ENCODE measurements at places on chromosomes 4 and X.

- no peak for DNase-seq
Measured at GRCh38 chr4:55184600-55185523, 59.5 kb upstream of the KDR start.

DNA sequence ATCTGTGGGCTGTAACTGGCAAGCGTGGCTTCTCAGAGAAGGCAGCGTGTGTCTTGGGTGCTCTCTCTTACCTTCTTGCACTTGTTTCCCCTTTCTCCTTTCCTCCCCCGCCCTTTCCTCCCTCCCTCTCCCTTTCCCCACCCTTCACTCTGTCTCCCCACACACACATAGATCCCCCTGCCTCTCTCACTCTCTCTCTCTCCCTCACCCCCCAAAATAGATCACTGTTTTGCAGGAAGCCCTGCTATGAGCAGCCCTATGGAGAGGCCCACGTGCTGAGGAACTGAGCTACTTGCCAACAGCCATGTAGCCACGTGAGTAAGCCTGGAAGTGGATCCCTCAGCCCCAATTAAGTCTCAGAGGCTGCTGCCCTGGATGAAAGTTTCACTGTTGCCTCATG, 4.3 kb upstream of the PNMA6E start:
- no peak for DNase-seq

DNA sequence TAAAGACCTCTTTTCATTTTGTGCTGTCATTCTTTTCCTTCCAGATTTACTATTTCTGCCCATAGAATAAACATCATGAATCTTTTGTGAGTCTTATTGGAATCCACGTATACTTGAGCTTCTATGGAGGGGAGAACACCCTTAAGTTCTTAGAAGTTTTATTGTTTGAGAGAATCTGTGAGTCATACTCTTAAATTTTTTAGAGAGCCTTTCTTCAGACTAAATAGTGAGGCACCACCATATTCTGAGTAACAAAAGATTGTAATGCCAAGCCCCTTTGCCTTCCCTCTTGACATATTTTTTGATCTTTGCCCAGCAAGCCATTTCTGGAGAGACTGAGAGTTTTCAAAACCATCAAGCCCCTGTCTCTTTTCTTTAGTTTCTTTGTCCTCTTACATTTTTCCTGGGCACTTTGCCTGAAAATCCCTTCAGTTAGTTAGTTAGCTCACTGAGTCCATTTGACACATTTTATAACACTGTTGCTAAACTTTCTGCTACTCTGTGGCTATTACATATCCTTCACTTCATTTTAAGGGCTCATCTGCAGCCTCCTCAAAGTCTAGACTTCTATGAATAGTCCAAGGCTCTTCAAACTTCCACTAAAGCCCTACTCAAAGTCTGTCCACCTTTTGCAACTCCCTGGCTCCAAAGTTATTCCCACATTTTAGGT, 65.3 kb upstream of the NDUFC1 start:
- DNase-seq = no peak

DNA sequence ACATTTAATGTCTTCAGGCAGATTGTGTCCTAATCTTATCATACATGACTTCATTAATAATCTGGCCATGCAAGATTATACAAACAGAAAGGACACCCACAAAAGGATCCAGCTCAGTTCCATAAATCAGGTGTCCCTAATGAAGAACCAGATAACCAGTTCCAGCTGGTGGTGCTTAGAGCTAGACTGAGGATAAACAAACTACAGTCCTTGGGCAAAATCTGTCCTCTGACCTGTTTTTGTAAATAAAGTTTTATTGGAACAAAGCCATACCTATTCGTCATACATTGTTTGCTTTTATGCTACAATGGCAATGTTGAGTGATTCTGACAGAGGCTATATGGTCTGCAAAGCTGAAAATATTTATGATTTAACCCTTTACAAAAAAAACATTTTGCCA, 199.5 kb downstream of the MID1IP1 start:
- DNase-seq = no peak

- DNase-seq = no peak
Measured at GRCh38 chrX:97494756-97495372, 611.2 kb downstream of the RPA4 start.

GRCh38 chrX:72002875-72003274, 92.2 kb downstream of the NHSL2 start:
- no peak for DNase-seq

DNA sequence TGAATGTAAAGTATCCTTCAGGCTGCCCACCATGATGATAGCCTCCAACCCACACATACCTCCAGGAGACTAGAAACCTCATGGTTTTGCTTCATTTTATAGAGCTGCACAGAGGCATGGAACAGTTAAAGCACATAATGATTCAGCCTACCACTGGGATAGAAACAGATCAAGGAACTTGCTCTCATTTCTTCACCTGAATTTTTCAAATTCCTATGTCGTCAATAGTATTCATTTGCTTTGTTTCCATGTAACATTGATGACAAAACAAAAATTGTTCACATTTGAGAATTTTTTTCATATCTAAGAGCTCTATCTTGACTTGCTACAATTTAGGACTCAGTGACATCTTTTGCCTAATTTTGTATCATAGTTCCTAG, 51.5 kb upstream of the ATOH1 start:
- no peak for DNase-seq

DNA sequence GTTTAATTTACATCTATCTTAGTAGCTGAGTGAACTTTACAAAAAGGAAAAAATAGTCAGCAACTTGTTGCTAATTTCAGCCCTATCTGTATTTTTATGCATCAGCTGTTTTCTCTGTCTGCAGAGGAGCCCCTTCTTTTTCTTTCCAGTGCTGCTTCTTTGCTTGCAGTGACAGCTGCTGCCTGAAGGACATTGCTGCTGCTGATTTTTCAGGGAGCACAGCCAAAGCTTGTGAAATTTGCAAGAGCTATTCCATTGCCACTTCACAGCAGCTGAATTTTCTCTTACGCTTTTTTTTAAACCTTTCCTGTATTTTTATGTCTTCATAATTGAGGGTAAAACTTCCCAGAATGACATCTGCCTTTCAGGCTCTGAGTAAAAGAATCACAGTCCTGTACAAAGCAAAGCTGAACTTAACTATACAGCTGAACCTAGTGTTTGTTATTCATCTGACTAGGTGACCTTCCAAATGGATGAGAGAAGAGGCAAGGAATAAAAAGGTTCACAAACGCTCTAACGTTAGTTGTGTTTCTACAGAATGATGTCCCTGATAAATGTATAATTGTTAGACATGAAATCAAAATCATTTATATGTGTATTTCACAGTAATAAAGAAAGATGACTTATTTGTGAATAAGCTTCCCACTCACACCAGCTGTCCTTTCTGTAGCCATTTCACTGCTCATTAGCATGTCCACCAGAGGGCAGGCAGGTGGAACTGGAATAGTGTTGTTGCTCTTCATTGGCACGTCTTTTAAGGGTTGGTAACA, 541.4 kb downstream of the ADGRL3 start:
- peak; percentile 55 for DNase-seq

- DNase-seq = no peak
Measured at GRCh38 chrX:109742722-109743121, 9.7 kb upstream of the ACSL4 start.

DNA sequence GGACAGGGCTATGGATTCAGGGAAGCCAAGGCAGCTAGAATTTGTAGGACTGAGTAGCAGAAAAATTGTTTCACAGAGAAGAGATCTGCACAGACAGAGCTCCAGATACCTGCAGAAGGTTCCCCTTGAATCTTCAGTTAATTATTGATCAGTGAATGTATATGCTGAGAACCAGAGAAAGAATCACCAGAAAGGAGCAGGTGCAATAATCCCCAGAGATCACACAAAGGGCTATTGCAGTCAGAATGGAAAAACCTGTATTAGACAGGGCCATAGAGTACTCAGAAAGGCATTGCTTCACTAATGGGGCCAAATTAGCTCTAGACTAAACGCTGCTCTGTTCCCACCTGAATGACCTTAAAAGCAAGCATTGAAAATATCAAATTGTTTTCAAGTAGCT, 35.5 kb upstream of the SMAD1 start:
- no peak for DNase-seq

DNA sequence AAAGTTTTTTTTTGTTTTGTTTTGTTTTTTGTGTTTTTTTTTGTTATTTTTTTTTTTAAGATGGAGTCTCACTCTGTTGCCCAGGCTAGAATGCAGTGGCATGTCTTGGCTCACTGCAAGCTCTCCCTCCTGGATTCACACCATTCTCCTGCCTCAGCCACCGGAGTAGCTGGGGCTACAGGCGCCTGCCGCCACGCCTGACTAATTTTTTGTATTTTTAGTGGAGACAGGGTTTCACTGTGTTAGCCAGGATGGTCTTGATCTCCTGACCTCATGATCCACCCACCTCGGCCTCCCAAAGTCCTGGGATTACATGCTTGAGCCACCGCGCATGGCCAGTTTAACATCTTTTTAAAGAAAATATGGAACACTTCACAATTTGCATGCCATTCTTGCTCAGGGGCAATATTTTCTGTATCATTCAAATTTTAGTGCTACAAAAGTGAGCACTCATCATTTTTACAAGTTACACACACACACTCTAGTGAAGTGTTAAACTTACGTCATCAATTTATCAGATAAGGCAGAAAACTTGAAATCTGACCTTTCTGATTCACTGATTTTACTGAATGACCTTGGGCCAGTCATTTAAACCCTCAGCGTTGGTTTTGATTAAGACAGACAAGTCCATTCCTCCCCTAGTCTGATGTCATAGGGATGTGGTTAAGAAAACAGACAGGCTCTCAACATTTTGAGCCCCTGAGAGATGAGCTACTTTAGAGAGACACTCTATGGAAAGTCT, 61.2 kb downstream of the TRIM2 start:
- DNase-seq = no peak

DNA sequence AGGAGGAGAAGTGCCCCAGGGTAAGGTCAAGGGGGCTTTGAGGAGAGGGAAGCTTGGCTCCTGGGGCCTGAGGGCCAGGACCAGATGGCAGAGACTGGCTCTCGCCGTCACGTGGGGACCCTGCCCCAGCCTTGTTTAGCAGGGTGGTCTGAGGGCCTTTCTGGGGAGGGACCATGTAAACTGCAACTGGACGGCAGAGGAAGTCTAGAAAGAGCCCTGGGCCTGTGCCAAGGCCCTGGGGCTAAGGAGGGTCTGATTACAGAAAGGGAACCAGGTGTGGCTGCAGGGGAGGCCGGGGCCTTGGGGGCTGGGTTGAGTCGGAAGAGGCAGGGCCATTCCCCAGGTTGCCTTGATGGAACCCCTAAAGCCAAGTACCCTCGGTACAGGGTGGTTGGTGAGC, 1.8 kb upstream of the HGFAC start:
- no peak for DNase-seq

DNA sequence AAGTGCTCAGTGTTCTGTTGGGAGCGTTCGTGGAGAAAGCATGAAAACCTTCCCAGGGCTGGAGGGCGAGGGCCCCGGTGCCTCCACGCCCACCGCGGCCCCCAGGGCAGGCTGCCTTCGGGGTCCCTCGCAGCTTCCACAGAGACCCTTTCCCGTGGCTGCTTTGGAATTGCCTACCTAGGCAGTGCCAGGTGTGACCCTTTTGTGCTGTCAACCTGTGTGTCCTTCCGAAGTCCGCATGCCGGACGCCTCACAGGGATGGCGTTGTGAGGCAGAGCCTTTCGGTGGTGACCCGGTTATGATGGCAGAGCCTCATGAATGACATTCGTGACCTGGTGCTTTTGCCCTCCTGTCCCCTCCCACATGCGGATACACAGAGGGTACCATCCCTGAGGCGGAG, 17.4 kb downstream of the TMEM175 start:
- peak; percentile 17 for DNase-seq

- no peak for DNase-seq
Measured at GRCh38 chr4:61385256-61385655, 185.1 kb downstream of the ADGRL3 start.

- DNase-seq = no peak
Measured at GRCh38 chr4:88804234-88804633, 106.6 kb upstream of the NAP1L5 start.

DNA sequence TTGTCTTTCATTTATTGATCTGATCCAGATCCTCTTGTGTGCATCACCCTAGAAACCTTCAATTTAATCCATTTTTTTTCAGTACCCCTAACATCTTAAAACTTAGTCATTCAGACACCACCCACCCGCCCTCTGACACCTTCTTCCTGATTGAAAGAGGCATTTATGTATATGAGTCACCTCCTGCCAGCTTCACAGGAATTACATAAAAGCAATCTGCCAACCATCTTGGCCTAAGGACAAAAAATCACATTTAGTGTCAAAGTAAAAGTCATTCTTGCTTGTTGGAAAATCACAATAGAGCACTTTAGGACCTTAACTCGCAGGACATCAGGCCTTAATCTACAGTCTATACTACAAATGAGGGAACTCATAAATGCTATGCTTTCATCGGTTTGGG, 52.1 kb downstream of the NDST3 start:
- no peak for DNase-seq

- DNase-seq = no peak
Measured at GRCh38 chrX:69424161-69424560, 80.0 kb upstream of the NALF2 start.

DNA sequence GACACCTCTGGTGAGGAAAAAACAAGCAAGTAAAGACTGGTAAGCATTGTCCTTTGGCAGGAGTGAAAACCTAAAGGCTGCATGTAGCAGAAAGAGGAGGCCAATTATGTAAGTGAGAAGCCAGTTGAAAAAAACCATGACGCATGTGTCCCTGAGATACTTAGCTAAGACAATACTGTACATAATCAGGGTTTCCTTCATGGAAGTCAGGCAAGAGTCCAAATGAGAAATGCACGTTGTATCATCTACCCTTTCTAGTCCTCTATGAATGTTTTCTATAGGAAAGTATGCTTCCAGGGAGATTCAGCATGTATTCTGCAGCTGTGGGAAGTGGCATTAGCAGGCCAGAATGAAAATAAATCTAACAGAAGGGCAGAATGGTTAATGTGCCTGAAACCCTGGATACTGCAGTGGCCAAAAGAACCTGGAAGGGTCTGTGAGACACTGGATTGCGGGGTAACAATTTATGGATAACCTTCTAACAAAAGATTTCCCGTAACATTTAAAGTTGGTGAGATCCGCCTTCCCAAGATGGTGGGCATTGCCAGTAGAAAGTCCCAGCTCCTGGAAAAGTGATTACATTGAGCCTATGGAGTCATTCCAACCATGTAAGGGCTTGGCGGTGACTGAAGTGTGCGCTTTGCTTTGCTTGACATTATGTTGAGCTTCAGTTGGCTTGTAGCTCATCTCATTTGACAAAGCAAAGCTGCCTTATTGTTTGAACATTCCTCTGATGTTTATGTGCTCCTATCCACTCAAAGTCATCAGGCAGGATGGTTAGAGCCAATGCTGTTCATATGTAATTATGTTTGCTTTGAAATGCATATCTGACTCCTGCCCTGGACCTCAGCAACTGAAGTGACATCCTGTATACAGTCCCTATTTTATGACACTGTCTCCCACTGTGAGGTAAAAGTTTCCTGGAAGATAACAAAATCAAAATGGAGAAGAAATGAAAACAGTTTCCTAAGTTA, 200.4 kb downstream of the ARHGAP24 start:
- peak; percentile 55 for DNase-seq

DNA sequence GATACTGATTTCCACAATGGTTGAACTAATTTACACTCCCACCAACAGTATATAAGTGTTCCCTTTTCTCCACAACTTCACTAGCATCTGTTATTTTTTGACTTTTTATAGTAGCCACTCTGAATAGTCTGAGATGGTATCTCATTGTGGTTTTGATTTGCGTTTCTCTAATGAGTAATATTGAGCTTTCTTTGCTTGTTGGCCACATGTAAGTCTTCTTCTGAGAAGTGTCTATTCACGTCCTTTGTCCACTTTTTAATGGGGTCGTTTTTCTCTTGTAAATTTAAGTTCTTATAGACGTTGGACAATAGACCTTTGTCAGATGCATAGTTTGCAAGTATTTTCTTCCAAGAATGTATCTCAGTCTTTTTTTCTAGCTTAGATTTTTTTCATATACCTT, 10.0 kb downstream of the FBXW7 start:
- no peak for DNase-seq

- DNase-seq = no peak
Measured at GRCh38 chrX:46407036-46407752, 138.0 kb downstream of the ZNF674 start.

Data from left hindlimb (tissue), 1 donor.